ENCODE measurements at places on chromosomes 4 and X. TPM values are rescaled to one million over a fixed set of nuclear protein-coding genes. Genes with fewer than 3 reads are reported as not detected.

DNA sequence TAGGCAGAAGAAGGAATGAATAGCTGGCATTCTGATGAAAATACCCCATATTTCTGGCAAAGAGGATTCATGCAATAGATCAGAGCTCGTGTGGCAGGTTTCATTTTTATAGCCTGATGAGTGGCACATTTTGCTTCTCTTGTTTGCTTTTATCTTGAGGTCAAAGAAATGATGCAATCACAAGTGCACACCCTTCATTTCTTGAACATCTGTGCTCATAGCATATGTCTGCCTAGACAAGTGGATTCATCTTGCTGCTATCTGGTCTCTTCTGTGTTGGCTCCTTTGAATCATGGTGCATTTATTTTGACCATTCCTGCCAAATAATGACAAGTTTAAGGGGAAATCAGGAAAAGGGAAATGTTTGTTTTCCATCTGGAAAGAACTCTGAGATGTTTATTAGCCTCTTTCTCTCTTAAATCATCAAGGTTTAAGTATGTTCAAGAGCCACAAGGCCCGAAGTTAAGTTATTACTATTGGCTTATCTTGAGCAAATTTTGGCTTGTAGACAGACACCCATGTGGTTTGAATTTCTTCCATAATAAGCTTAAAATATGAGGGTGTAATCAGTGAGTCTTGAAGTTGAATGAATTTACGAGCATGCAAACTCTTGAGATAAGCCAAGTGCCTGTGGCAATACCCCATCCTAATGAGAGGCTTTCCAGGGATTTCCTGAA, 59.3 kb upstream of the HS3ST1 start:
- no peak for DNase-seq

The CHRDL1 gene
- polyA plus RNA-seq = 2.1 TPM

The MAB21L2 gene
- polyA plus RNA-seq = 0.03 TPM

The XAGE1B gene
- not detected for polyA plus RNA-seq
